ENCODE measurements at places on chromosomes 6 and 20.

DNA sequence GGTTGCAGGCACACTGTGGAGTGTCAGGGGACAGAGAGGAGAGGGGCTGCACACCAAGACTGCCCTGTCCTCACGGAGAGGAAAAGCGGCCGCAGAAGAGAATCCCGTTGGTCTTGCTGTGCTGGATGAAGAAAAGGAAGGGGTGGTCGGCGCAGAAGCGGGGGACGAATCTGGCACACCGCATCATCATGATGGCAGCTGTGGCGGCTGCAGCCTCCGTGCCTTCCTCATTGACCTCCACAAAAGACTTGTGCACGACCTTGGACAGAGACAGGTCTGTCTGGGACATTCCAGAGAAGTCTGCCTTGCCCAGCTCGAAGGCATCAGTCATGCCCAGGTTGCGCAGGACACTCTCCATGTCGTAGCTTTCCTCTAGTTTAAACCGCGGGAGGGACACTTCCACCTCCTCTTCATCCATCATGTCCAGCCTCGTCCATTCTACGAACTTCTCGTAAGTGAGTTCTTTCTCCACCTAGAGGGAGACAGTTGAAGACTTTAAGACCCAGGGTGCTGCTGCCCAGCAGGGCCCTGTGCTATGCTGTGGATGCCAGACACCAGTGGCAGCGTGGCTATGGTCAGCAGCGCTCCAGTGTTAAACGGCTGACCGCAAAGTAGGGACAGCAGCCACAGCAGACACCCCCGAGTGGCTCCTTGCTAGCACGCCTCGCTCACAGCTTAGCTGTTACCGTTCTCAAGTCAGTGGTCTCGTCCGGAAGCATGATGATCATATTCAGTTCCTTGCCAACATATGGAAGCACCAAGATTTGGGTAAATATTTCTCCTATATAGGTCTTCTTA lies 22.9 kb downstream of the SERPINB6 start:
- no peak for DNase-seq

DNA sequence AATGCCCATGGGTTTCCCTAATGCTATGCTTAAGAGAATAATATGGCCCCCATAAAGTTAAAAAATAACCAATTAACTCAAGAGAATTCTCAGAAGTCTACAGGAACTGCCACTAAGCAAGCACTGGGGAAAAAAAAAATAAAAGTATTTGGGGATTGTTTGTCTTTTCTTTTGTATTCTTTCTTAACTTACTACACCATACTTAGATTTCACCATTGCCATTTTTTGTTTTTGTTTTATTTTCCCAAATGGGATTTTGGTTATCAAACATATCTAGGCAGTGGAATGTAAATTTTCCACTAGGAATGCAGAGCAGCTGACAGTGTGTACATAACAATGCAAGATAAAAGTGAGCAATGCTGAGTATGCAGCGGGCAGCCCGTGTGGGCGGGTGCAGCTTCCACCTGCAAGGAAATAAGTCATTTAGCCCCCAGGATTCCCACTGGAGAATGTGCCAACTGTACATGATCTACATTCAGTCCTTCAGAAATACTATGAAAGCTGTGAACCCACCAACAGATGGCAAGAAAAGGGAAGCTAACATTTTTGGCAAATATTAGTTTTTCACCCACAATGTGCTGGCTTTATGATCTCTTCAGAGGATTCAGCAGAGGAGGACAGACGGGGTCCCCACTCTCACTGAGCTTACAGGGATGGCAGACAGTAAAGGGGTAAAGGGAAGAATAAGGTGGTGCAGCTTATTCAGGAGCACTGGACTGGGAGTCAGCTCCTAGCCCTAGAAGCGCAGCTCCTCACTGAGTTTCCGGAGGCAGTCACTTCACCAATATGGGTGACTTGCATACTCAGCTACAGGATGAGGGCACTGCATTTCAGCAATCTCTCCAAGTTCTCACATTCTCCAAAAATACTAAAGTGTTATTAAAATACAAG lies 44.4 kb downstream of the DCDC2 start:
- DNase-seq = no peak

- DNase-seq = no peak
Observed at GRCh38 chr6:134201716-134202115, 116.2 kb downstream of the SGK1 start.

- no peak for DNase-seq
Observed at GRCh38 chr20:825710-826421, 7.6 kb upstream of the FAM110A start.

DNA sequence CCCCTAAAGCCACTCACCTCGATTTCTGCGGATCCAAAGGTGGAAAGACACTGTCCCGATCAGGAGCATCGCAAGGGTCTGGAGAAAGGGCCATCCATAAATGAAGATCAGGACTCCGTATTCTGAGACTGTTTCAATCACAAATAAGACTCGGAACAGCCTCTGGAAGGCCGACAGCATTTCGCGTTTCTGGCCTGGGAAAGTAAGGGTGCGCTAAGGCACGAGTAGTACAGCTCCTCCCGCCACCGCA lies 44.6 kb downstream of the DPPA5 start:
- no peak for DNase-seq

GRCh38 chr6:155881826-155882526 lies 426.3 kb upstream of the NOX3 start:
- no peak for DNase-seq

- DNase-seq = no peak
Observed at GRCh38 chr6:20876561-20876960, 342.3 kb downstream of the CDKAL1 start.

DNA sequence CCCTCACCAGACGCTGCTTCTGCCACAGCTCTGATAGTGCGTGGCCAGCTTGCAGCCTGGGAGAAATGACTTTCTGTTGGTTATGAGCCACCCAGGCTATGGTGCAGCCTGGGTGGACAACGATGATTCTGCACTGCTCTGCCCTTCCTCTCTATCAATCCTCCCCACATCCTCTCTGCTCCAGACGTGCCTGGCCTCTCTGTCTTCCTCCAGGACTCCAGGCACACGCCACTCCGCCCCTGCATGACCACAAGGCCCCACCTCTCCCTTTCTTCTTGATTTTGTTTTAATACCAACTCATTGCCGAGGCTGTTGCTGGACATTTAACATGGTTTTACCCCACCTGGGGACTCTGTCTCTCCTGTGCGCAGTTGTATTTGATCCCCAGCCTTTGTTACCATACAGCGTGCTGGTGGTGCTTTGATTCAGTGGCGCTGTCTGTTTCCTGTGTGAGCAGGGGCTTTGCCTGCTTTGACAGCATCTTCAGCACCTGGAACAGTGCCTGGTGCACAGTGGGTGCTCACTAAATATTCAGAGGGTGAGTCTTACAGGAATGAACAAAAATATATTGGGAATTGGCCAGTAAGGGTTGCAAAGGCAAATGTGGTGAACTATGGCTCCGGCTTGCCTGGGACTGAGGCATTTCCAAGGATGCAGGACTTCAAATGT lies 280.9 kb downstream of the CDH26 start:
- no peak for DNase-seq

GRCh38 chr6:72216222-72217068 lies 330.1 kb downstream of the RIMS1 start:
- DNase-seq = no peak

- peak; percentile 93 for DNase-seq
Observed at GRCh38 chr6:109834595-109835437, 143.3 kb upstream of the GPR6 start.

DNA sequence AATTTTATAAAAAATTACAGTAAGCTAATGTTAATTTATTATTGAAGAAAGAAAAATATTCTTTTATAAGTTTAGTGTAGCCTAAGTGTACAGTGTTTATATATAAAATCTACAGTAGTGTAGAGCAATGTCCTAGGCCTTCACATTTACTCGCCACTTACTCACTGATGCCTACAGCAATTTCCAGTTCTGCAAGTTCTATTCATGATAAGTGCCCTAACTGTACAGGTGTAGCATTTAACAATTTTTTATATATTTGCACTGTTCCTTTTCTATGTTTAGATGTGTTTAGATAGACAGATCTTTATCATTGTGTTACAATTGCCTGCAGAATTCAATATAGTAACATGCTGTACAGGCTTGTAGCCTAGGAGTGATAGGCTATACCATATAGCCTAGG lies 80.1 kb upstream of the HDAC2 start:
- DNase-seq = no peak

DNA sequence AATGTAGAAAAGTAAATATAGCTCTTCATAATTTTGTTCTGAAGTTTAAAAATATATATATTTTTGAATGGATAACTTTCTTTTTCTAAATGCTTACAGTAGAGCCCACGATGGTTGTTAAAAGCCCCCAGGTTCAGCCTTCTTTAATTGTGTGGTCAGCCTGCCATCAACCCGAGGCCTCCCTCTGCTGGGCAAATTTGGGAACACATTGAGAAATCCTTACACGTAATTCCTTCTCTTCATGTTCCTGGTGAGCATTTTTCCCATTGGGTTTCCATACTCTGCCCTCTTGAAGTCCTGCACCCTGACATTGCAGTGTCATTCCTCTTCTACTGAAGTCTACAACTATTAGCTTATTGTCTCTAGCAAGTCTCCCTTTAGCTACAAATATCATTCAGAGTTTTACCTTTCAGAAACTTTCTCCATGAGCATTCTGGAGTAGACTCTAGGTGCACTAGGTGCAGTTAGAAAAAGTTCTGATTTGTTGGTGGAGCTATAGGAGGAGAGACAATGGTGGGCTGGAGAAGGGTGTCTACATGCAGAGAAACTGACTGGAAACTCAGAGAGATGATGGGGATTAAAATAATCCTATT lies 40.6 kb downstream of the TRIM38 start:
- peak; percentile 33 for DNase-seq

GRCh38 chr6:108565091-108565766 lies 4.5 kb downstream of the FOXO3 start:
- no peak for DNase-seq

- no peak for DNase-seq
Observed at GRCh38 chr6:157505912-157506491, 125.0 kb downstream of the ZDHHC14 start.

DNA sequence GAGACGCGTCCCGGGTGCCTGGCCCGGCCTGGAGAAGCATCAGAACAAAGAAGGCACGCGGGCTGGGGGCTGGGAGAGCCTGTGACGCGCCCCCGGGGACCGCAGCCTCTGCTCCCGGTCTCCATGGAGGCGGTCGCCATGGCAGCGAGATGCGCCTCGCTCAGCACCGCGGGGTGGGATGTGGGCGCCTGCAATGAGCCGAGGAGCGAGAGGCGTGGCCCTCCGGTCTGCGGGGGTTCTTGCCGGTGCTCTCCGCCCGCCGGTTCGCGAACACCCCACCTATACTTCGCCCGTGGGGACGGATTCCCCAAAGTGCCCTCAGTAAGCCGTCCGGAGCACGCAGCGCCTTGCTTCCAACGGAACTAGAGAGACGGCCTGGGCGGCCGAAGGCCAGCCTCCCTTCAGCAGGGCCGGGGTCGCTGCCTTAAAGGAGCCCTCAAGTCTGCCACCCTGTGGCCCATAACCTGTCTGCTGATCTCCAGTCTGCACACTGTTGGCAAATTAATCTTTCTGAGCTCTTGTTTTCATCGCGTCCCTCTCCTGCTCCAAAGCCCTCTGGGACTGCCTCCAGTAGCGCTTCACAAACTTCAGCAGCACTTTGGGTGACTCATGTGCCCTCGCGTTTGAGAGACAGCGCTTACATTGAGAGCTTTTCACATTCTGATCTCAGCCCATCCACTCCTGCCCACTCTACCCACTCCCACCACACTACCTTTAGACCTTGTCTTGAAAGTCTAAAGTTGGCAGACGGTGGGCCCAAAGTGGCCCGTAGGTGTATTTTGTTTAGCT lies 983 bp upstream of the ADISSP start:
- peak; percentile 79 for DNase-seq

- DNase-seq = no peak
Observed at GRCh38 chr6:139126255-139126654, 8.6 kb upstream of the HECA start.

DNA sequence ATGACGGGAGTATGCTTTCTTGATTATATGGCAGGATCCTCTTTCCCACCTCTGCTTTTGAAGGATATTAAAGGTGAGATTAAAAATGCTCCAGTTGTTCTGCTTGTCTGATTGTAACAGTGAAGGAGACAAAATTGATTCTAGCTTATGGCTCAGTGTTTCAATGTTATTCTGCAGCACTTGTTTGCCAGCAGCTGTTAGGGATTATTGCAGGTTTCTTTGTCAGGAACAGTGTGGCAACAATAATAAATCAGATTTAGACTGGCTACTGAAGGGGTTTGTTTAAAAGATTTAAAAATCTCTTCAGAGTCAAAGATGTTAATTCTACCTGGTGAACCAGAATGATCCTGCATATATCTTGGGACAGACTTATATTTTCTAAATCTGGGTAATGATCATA lies 126.9 kb downstream of the LAMA2 start:
- no peak for DNase-seq

GRCh38 chr20:17541596-17541995 lies 10.4 kb upstream of the BFSP1 start:
- DNase-seq = no peak

- no peak for DNase-seq
Observed at GRCh38 chr20:1479831-1480595, 11.2 kb downstream of the SIRPB2 start.

GRCh38 chr6:130602151-130602770 lies 224.9 kb upstream of the SMLR1 start:
- DNase-seq = no peak

- DNase-seq = no peak
Observed at GRCh38 chr6:56984361-56984760, 29.5 kb downstream of the BEND6 start.

DNA sequence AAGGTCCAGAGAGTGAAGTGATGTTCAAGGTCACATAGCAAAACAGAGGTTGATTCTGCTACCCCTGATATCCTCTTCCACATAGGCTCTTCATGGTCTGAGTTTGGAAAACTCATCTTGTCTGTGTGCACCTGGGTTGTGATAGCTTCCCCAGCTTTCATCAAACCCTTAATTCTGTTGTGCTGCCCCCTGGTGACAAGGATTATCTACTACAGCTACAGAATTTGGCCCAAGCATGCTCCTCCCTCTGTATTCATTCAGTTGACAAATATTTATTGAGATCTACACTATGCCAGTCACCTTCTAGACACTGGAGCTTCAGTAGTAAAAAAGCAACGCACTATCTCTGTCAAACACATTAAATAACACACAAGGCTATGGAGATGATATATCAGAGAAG lies 50.4 kb downstream of the SMPDL3A start:
- DNase-seq = peak; percentile 27

- DNase-seq = no peak
Observed at GRCh38 chr6:53520320-53520928, 24.5 kb downstream of the GCLC start.
